ENCODE measurements at places on chromosomes 12 and 14. TPM values are rescaled to one million over a fixed set of nuclear protein-coding genes. Genes with fewer than 3 reads are reported as not detected.

DNA sequence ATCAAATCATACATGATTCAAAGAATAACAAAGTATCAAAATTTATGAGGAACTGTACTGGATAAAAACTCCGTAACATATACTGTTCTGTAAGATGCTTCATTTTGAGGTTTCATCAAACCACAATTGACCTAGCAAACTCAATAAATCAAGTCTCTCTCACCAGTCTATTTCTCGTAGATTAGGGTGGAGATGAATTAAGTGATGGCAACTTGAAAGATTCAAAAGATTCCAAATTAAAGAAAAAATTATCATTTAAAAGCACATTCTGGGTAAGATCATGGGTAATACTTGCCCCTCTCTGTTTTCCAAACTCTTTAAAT lies 74.4 kb downstream of the PAPLN start:
- no peak for DNase-seq

GRCh38 chr14:68591786-68592185 lies 201.1 kb downstream of the ZFP36L1 start:
- no peak for DNase-seq

DNA sequence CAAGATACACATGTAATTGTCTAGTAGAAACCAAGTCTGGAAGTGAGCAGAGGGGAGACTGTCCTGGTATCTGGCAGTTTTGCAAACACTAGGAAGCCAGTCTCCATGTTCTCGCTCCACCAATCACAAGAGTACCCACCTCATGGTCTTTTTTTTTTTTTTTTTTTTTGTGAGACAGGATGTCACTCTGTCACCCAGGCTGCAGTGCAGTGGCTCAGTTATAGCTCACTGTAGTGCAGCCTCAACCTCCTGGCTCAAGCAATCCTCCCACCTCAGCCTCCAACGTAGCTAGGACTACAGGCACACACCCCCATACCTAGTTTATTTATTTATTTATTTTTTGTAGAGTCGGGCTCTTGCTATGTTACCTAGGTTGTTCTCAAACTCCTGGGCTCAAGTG lies 189.2 kb downstream of the EFCAB11 start:
- no peak for DNase-seq

The GZMB gene
- total RNA-seq, result 4,741 TPM

DNA sequence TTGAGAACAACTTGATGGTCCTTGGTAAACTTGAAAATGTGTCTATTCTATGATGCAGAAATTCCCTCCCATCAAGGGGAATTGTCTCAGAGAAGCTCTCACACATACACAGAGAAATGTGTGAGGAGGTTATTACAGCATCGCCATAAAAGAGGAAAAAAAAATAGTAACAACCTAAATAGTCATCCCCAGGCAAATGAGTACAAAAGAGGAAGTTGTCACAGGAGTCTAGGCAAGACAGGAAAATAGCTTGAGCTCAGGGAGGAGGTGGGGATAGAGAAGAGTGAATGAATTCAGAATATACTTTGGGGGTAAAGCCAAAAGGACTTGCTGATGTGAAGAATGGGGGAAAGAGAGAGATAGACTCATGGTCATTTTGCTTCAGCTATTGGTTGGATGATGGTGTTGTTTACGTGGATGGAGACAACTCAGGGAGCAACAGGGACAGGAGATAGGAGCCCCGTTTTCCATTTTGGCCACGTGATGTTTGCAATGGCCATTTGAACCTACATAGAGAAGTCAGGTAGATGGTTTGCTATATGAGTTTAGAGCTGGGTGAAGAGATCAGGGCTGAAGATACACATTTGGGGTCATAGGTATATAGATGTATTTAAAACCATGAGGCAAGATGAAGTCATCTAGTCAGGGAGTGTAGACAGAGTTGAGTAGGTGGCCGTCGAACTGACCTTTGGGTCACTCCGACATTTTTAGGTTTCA lies 20.3 kb downstream of the LRRC74A start:
- no peak for DNase-seq

- DNase-seq, result no peak
Observed at GRCh38 chr12:19970116-19970515, 398.2 kb upstream of the PDE3A start.

- peak; percentile 11 for DNase-seq
Observed at GRCh38 chr14:53432378-53432802, 279.3 kb upstream of the DDHD1 start.

The OR4K15 gene
- total RNA-seq, result not detected

DNA sequence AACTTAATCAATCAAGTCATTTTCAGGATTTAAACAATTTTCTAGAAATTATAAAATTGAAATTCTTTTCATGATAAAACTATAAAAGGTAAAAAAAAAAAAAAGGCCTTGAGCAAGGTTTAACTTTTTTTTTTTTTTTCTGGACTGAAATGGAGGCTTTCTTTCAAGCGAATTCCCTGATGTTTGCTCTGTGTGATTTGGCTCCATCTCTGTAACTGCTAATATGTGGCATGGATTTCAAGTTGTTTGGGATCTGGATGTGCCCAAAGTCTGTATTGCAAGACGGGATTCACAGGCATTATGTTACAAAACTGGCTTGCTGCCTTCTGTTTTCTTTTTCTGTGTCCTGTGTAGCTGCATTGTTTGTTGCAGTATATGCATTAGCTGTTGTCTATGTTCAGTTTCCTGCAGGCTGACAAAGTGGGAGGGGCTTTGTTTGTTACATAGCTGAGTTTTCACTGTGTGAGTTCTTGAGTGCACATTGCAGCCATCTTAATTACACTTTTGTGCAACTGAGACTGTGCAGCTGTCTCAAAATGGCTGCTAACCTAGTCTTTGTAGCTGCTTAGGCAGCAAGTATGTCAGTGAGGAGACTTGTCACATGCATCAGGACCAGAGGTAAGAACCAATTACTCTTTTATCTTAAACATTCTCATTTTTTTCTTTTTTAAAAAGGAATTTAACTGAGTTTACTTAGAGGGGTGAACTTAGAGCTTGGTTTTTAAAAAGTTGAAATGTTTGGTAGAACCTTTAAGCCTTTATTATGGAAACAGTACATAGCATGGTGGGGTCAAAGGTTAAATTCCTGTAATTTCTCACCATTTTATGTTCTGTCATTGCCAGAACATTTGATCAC lies 19.5 kb downstream of the ATF7IP start:
- DNase-seq, result peak; percentile 72

Measured in activated T-helper 2 cell treated with anti-CD3 and anti-CD28 coated beads, Interferon-gamma antibody, Interleukin-2, Interleukin-4, amounts not matched to agents 10 μg/mL and 5 μg/mL and 100 μg/mL, durations not matched to agents 14 hours and 24 hours and 36 hours (primary cell).